ENCODE measurements at places on chromosomes 7 and 10. TPM values are rescaled to one million over a fixed set of nuclear protein-coding genes. Genes with fewer than 3 reads are reported as not detected.

ENTPD1 gene
- total RNA-seq: 2.7 TPM

MEOX2 gene
- 28.3 TPM for total RNA-seq

ACTA2 gene
- total RNA-seq: 1,211 TPM

SLC13A4 gene
- 0.30 TPM for total RNA-seq

SP4 gene
- 4.8 TPM for total RNA-seq

TRIM73 gene
- 1.3 TPM for total RNA-seq

ADCY1 gene
- total RNA-seq: 0.26 TPM

ZNF248 gene
- total RNA-seq: 11.7 TPM

SLC13A1 gene
- not detected for total RNA-seq

CLRN3 gene
- total RNA-seq: not detected

AKR1C1 gene
- total RNA-seq: 79.3 TPM

DGKB gene
- total RNA-seq: 0.13 TPM

TMEM236 gene
- total RNA-seq: 0.07 TPM

AASS gene
- total RNA-seq: 34.3 TPM

ASAH2B gene
- 2.3 TPM for total RNA-seq

CCZ1B gene
- 27.0 TPM for total RNA-seq

WIPF3 gene
- total RNA-seq: 0.07 TPM

LIPK gene
- total RNA-seq: not detected

IFIT1B gene
- not detected for total RNA-seq

ELFN1 gene
- not detected for total RNA-seq
